ENCODE measurements at places on chromosomes 12 and 14.

GRCh38 chr12:132523576-132524331, 33.8 kb downstream of the FBRSL1 start:
- DNase-seq = peak; percentile 38

- DNase-seq = no peak
These were observed 882 bp downstream of the HECTD1 start for GRCh38 chr14:31206536-31207286.

DNA sequence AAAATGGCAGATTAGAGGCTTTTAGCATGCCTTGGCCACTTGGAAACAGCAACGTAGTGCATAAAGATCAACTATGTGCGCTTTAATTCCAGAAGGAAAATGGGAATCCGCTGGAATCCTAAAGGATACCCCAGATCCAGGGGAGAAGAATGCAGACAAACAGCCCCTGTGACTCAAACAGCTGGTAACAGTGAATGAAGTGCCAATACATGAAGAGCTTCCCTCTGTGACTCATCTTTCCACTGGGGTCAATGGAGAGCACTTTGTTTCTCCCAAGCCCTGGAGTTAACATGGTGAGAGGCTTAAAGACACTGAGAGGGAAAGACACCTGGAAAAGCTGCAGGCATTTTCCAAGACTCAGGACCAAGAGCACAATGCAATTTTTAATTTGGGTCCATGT, 263.1 kb downstream of the CEP128 start:
- no peak for DNase-seq

DNA sequence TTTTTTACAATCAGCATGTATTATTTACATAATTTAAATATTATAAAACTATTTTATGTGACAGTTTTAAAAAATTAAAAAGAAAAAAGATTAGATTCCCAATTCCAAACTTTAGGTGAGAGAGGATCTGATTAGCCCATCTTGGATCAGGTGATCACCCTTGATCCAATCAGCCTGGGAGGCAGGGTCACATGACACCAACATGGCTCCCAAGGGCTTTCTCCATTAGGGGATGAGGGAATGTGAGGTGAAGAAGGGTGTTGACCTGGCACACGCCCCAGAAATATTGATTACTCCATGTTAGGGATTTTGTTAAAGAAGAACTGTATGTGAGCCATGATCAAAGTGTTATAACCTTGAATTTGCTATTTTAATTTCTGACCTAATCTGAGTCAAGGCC, 225.4 kb downstream of the RBM19 start:
- no peak for DNase-seq

DNA sequence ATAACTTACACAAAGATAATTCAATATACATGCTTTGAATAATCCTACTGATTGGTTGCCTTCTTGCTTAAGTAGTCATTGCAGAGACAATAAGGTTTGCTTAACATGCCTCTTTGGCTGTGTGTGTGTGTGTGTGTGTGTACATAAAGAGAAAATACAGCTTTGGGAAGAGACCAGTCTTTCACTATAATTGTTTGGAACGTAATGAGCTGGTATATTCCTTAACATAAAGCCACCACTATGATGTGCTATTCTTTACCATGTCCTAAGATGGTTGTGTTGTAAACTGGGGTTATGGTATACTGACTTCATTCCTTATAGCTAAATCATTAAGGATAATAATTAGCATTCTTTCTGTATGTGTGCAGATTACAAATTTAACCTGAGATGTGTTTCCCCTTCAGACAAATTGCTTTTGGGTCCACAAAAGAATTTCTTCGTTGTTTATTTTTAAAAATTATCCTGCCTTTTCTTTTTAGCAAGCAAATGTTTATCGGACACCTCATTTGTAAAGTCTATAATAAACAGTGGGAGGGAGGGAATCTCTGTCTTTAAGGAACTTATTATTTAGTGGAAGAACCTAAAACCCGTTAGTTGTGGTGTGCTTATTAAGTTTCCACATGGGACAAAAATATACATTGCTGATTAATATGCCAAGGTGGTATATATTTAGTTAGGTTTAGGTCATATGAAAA, 74.4 kb downstream of the TMX1 start:
- DNase-seq = no peak

DNA sequence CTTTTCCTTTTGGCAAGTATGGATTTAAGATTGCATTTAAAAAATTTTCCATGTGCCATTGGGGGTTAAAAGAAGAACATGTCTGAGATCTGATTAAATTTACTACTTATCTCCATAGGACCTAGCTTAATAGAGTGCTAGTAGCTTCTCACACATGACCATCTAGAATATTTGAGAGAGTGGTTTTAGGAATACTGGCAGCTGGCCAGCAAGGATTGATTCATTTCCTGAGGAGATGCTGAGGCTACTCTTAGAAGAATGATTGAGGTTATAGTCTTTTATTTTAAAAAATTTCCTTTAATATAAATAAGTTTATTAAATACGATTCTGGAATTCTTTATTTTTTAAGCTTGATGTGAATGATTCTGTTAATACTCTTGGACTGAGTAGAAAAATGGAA, 56.2 kb downstream of the MIPOL1 start:
- DNase-seq = peak; percentile 69

All from kidney capillary endothelial cell (primary cell).